ENCODE measurements at places on chromosomes 11 and 22.

DNA sequence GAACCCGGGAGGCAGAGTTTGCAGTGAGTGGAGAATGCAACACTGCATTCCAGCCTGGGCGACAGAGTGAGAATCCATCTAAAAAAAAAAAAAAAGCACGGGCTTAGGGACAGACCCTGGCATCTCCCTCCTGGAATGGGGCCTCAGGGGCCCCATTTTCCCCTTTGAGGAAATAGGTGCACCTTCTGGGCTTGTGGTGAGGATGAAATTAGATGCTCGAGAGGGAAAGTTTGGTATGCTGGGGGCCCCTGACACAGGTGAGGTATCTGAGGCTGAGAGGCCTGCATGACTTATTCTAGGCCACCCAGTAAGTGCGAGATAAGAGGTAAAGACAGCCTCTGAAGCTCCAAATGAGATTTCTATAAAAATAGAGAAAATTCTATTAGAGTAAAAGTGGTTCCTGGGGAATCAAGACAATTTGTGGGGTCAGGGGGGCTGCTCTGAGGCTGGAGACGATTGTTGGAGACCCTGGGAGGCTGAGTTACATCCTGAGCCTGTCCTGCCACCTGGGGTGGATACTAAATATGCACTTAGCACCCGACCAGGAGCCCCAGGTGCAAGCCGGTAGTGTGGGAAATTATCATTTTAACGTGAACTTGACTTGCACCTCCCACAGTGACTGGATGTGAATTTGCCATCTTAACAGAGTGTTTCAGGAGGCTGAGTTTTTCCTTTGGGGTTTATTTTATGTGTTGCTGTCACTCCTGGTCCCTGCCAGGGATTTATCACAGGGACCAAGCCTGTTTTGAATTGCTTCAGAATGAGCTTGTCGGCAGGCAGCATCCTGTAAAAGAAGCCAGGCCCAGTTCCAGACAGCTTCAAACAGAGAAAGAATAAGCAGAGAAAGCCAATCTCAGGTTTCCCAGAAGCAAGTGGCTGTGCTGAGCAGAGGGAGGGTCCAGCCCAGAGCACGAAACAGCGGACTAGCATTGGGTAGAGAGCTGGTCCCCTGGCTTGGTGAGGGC lies 48.4 kb upstream of the TSKU start:
- no peak for DNase-seq

DNA sequence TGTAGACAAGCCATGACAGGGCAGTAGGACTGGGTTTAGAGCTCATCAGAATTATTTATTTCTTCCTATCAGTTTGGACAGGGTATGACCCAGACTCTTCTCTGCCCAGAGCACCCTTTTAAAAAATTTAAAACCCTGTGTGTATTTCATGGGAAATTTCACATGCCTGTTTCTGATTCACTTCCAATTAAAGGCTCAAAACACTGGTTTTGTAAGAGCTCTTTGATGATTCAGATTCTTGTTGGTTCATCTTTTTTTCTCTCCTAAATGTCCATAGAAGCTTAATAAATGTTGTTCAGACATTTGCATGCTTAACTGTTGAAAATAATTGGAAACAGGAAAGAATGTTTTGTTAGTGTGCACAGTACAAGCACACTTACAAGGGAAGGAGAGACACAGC lies 13.8 kb downstream of the FLI1 start:
- DNase-seq, result no peak

GRCh38 chr11:79258576-79258975 lies 182.3 kb downstream of the TENM4 start:
- DNase-seq, result no peak

DNA sequence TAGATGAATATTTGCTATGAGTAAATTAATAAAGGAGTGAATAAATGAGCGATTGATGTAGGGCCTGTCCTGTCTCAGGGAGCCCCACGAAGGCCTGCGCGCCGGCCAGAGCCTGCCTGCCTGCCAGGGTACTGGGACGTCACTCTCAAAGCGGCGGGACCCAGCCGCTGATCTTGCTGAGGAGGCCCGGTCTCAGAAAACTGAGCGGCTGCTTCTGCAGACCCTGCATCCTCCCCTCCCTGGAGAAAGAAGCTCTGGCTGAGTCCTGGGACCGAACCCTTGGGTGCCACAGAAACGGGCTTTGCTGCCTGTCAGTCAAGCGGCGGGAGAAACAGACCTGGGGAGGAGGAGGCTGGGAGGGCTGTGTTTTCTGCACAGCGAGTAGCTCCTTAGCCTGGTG lies 91.6 kb upstream of the B3GAT1 start:
- DNase-seq, result peak; percentile 28

GRCh38 chr11:103396237-103396636 lies 287.0 kb downstream of the DYNC2H1 start:
- DNase-seq, result no peak

DNA sequence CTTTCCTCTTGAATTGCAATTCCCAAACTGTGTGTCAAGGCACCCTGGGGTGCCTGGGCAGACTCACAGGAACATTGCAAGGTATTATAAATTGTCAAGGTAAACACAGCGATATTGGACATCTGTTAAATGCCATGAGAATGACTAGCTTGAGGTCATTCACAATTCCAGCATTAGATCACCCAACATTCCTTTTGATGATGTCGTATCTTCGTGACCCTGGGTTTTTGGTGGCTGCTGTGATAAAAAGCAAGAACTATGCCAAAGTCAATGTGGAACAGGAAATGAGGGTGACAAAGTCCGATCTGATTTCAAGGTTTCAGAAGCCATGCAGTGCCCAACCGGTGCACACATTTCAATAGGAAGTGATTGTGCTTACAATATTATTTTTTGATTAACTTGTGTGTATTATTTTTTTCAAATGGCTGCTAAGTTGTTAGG lies 458.4 kb downstream of the MIAT start:
- no peak for DNase-seq

DNA sequence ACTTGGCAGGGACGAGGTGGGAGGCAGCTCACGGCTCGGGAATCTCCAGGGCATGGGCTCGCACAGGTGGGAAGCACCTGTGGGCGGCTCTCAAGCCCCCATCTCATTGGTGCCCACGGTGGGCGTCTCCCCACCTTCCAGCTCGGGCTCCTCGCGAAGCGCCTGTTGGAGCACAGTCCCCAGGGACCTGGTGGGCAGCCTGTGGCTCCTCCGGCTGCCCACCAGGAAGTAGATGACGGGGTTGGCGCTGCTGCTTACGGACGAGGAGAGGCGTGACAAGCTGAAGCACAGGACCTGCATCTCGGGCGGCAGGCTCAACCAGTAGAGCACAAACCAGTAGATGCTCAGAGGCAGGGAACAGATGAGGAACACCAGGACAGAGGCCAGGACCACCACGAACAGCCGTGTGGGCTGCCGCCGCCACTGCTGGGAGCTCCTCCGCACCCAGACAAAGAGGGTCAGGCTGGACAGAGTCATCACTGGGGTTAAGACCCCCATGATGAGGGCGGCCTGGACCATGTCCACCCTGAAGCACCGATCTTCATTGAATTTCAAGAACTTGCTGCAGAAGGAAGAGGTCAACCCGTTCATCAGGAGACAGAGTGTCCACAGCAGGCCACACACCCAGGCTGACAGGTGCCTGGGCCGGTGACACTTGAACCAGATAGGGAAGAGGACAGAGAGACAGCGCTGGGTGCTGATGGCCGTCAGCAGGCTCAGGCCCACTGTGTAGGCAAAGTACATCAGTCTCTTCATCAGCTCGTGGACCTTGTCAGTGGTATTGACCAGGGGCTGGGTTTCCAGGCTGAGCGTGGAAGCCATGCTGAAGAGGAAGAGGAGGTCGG lies 633 bp downstream of the MRGPRD start:
- DNase-seq, result no peak

- no peak for DNase-seq
Measured at GRCh38 chr11:45048313-45048841, 97.7 kb upstream of the TP53I11 start.

DNA sequence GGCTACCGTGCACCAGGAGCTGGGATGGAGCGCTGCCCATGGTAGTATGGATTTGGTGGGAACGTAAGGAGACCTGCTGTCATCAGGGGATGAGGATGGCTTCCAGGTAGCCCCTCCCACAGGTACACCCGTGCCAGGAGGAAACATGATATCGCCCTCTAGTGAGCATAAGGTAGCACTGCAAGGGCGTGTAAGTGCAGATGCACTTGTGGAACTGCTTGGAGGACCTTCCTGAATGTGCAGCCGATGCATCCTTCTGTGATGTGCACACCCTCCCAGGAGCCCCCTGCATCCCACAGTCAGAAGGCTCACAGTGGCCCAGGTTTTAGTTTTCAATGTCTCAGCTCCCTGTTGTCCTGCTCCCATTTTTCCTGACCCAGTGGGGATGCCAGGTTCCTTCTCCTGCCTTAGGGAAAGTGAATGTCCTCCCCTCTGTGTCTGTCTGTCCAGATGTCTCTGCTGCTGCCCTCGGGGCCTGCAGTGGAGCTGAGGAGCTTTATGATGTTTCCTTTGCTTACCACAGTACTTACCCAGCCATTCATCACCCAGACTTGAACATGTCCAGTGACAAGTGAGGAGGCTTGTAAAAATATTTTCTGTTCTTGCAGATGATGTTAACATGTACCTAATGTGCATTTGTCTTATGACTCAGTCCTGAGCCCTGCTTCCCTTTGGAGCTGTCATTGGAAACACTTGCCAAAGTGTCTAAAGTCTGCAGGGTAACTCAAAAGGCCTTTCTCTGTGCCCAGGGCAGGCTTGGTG lies 49.2 kb downstream of the DBX1 start:
- DNase-seq, result no peak

DNA sequence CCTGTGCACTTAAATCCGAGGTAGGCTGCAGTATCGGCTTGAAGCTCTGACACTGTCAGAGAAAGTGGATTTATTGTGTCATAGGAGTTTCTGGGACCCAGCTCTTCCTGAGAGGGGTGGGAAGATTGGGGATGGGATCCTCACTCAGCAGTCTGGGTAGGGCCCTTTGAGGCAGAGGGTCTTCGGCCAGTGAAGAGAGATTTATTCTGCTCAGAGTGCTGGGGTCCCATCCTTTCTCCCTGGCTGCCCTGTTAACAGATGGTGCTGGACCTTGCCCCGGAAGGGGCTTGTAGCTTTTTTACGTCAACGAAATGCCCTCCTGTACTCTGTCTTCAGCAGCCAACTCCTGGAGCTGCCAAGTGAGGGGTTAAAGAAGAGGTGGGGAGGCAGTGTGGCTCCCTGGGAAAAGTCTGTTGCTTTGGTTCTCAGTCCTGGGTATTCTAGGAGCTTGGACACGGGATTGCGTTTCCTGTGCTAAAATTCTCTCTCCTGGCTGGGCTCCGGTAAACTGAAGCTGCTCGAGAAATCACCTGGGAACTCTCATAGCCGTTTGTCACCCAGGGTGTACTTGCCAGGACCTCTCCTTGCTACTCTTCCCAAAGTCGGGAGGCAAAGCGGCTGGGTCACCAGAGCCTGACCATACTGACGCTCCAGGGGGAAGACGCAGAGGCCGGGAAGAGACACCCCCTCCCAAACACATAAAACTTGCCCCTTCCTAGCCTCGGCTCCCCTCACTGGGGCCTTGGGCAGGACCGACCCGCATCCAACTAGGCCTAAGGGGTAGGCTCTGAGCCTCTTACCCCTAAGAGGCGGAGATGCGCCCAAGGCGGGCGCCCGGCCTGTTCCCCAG lies 806 bp upstream of the SMDT1 start:
- DNase-seq, result no peak

DNA sequence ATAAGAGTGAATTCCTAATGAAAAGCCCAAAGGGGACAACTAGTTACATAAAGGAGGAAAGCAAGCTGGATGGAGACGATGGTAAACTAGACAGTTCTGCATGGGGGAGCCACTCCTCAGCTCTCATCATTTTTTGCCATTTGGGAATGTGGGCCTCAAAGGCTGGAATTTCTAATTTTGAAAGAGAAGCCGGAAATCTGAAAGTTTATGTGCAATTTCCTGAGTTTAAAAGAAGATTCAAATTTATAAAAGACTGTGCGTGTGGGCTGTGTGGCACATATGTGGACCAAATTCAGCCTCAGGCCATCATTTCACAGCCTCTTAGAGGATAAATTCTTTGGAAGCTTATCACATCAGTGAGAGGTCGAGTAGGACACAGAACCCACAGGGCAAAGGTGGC lies 18.3 kb upstream of the CRY2 start:
- DNase-seq, result no peak

DNA sequence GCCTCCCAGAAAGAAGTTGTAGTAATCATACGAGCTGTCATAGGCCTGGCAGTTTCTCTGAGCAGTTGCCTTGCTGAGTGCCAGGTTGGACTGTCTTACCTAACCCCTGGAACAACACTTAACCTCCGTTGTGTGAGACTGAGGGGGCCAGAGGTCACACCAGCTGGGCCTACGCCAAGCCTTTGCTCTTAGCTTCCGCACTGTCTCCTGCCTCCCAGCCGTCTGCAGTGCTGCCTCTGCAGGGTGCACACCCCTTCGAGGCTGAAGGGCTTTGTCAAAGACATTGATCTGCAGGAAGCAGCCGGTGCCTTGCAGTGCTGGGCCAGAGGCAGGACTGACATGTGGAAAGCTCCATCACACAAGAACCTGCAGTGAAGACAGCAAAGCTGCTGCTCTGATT lies 16.7 kb downstream of the TAB1 start:
- DNase-seq, result no peak

GRCh38 chr11:1967641-1968225 lies 20.6 kb downstream of the MRPL23 start:
- DNase-seq, result no peak

- no peak for DNase-seq
Measured at GRCh38 chr11:85809863-85810262, 1.1 kb downstream of the SYTL2 start.

- no peak for DNase-seq
Measured at GRCh38 chr11:124900464-124900863, 2.8 kb upstream of the ROBO4 start.

DNA sequence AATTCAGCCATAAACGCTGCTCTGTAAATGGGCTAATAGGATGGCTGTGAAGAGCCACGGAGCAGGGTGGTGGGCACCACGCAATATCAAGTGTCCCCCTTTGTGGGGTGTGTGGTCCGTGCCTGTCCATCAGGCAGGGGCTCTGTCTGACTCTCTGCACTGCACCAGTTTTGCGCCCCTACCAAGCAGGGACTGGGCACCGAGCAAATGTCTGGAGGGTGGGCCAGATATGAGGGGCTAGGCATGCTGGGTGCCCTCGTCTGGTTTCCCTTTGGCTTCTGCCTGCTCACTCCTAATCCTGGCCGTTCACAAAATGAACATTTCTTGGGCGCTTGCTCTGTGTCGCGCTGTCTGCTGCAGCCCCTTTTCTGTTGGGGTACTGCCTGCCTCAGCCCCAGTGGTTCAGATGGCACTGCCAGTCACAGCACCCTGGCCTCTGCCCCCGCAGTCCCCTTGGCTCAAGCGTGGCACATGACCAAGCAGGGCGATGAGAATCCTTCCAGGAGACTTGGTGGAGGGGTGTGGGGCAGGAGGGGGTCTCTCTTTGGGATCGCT lies 37.1 kb upstream of the CELSR1 start:
- DNase-seq, result no peak
